ENCODE measurements at places on chromosomes 13 and 19.

DNA sequence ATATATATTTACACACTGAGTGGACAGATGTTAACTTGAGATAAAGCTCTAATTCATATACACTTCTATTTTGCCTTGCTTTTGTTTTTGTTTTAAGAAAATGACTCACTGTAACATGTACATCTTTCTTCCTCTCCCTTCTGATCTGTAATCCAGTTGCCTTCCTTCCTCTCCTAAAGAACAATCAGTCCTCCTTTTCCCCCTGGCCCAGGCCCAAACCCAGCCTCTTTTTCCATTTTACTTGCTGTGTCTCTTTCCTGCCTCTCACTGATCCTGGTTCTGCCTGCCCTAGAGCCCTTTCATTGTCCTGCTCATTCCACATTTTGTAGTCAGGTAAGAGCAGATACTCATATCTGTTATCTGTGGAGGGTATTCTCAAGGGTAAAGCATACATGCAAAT is 50.8 kb downstream of the ZAR1L start:
- DNase-seq, result no peak

DNA sequence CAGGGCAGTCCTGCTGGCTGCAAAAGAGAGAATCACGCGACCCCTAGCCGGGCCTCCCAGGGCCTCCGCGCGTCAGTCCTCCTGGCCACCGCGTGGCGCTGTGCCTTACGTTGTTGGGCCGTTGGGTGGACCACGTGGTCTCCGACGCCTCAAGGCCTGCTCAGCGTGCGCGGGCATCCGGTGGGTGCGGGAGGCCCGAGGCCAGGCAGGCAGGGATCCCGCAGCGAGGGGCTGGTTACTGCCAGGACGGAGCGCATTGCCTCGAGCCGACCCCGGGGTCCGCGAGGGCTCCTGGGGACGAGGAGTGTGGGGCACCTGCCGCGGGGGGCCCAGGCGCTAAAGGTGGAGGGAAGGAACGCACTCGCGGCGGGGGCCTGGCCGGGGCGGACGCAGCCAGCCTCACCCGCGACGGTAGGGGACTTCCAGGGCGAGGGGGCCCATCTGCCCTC is at the start of gene TDRD12:
Gene TDRD12 (plus strand): TSS at position 157 of the 449 bp plus-strand sequence. CDS start 306 bp downstream, outside the sequence.
- DNase-seq, result no peak

GRCh38 chr19:40305403-40305802 is 20.3 kb upstream of the AKT2 start:
- peak; percentile 74 for DNase-seq

- DNase-seq, result no peak
Measured at GRCh38 chr13:72180253-72180952, 313.4 kb upstream of the DACH1 start.

GRCh38 chr13:67117010-67117550 is 113.1 kb downstream of the PCDH9 start:
- no peak for DNase-seq

DNA sequence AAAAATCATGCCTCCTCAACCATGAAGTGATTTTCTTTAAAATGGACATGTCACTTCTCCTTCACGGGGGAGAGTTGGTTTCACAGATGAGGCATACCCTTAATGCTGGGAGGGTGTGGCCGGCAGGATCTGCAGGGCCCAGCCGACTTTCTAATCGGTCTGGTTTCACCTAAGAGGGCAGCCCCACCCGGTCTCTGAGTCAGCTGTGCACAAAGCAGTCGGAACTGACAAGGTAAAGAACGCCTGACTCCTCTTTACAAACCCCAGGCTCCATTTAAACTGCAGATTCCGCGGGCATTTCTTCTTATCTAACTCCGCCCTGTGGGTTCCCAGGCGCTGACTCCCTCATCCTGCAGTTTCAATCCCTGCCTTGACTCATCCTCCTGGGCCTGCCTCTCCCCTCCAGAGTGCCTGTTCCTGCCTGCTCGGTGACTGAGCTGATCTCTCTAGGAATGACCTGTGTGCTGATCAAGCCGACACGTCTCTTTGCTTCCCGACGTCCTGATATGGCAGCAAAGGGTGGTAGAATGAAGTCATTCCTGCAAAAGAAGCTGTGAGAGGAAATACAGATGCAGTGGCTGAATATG is 63.4 kb downstream of the EFNB2 start:
- DNase-seq, result no peak

GRCh38 chr19:13887517-13887916 is 10.6 kb downstream of the NANOS3 start:
- DNase-seq, result no peak

DNA sequence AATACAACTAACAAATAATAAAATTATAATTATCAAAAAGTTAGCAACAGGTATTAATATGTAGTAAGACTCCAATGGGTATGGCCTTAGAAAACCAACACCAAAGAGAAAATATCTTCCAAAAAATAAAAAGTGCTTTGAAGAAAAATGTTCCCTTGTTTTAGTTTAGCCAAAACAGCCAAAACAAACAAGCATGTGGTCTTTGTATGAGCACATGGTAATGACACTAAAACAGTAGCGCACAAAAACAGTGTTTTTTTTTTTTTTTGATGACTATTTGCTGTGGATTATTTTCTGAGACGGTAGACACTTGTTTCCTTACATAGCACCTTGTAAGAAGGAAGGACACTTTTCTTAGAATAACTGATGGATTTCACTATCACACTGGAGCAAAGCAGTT is 459.3 kb downstream of the ITGBL1 start:
- DNase-seq, result no peak

- DNase-seq, result no peak
Measured at GRCh38 chr13:48857576-48857975, 118.1 kb upstream of the FNDC3A start.

- no peak for DNase-seq
Measured at GRCh38 chr19:35710784-35711723, 6.7 kb downstream of the ZBTB32 start.

DNA sequence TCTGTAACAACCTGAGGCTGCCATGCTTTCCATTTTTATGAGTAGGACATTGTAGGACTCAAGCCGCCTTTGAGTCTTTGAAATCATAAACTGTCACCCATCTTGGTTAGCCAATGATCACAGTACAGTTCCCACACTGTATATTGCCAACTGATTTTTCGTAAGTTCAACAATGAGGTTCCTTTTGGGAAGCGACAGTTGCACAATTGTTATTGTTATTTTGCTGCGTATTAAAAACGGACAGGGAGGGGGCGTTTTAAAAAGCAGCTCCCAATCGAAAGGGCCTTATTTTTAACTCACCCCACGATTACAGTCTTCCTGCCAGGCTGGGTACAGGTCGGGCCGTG is 601 bp downstream of the SLC46A3 start:
- DNase-seq, result no peak

DNA sequence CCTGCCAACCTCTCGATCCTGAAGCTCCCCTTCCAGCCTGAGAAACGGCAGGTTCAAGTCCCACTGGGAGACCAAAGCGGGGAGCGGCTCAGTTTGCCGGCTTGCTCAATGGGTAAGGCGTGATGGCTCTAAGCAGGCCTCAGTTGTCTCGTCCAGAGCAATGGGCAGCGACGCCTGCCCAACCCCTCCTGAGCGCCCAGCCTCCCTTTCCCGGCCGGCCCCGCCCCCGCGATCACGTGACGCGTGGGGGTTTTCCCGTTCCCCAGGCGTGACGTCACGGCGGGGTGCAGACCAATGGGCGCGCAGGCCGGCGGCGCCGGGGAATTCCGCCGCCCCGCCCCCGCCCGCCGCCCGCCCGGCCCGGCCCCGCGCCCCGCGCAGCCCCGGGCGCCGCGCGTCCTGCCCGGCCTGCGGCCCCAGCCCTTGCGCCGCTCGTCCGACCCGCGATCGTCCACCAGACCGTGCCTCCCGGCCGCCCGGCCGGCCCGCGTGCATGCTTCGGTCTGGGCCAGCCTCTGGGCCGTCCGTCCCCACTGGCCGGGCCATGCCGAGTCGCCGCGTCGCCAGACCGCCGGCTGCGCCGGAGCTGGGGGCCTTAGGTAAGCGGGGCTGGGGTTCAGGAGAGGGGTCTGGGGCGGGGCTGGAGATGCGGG is at the start of gene RELB:
Gene RELB (plus strand): TSS at position 378 of the 653 bp plus-strand sequence. CDS start 116 bp downstream, at position 494.
- peak; percentile 92 for DNase-seq

GRCh38 chr13:75326173-75327134 is 155.5 kb downstream of the TBC1D4 start:
- peak; percentile 75 for DNase-seq

- no peak for DNase-seq
Measured at GRCh38 chr19:48393559-48394330, at the start of gene GRIN2D. GRIN2D (plus strand) TSS chr19:48393668; CDS start chr19:48398393, 4,725 bp downstream.

DNA sequence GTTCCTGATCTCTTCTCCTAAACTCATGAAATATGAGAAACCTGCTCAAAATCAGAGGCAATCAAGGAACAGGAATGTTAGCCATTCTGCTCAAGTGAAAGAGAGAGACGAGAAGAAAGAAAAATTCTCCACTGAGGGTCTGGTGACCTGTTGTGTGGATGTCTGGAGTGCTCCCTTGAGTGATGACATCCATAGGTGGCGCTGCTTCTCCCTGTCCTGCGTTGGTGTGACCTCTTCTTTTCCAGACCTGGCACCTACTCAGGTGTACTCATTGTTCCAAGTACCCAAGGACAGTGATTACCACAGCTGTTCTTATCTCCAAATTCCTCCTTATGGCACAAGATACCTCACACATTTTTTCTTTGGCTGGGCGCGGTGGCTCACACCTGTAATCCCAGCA is 4.0 kb downstream of the ZNF223 start:
- no peak for DNase-seq

DNA sequence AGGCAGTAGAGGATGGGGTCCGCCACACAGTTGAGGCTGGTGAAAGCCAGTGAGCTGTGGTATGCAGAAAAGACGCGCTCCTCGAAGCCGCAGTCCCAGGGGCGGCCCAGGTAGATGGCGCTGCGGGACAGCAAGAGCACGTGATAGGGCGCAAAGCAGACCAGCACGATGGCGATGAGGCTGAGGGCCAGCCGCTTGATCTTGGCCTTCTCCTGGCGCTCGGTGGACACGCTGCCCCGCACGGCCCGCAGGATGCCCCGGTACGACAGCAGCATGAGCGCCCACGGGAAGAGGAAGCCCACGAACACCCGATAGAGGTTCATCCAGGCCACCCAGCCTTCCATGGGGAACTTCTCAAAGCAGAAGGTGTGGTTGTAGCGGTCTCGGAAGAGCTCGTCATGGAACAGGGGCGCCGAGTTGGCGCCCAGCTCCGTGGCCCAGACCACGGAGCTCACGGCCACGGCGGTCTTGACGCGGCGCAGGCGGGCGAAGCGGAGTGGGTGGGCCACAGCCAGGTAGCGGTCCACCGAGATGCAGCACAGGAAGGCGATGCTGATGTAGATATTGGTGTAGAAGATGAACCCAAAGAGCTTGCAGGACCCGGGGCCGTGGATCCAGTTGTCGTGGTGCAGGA is 6.5 kb upstream of the OPA3 start:
- peak; percentile 20 for DNase-seq
